ENCODE measurements at places on chromosomes 7 and 10.

- DNase-seq: no peak
Measured at GRCh38 chr7:577741-578370, 58.2 kb upstream of the PDGFA start.

DNA sequence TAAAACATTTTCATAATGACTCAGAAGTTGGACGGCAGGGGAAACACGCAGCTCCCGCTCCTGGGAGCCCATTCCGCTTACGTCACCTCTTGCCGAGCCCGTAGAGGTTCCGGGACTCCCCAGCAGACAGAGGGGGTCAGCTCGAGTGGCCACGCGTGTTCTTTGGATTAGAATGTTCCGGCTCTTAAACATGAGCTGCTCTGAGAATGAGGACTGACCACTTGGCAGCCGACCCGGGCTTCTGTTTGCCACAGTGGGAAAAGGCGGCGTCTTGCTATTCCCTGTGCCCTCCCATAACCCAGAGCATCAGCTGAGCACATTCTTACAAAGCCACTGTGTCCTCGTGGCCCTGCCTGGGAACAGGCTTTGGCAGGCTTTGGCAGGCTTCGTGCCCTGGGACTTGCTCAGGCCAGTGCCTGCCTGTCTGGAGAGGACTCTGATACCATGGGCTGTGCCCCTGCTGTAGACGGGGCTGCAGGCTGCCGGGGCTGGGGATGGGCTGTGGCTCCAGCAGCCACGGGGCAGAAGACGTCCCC lies 40.1 kb downstream of the PFKP start:
- DNase-seq: no peak

DNA sequence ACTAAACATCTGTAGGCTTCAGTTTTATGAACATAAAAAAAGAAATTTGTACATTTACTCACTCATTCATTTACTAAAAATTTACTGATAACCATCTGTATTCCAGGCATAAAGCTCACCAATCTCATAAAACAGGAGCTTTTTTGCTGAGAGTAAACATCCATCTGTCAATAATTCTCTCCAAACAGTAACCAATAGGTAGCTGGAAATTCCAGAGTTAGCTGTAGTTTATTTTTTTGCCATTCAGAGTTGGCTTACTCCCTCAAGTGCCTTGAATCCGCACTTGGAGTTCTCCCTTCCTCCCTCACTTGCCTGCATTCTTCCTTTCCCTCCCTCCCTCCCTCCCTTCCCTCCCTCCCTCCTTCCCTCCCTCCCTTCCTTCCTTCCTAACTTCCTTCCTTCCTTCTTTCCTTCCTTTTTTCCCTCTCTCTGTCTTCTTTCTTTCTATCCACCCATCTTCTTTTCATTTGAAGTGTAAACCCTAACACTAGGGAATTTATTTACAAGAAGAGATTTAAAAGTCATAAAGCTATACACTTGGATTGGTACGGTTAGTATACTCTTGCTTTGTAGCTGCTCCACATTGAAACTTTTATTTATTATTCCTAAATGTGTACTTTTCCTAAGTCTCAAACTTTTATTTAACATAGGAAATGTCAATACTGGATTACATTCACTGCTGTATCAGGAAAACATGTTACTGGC lies 44.6 kb upstream of the BICC1 start:
- DNase-seq: no peak

GRCh38 chr7:148436135-148436534 lies 154.4 kb upstream of the C7orf33 start:
- no peak for DNase-seq

DNA sequence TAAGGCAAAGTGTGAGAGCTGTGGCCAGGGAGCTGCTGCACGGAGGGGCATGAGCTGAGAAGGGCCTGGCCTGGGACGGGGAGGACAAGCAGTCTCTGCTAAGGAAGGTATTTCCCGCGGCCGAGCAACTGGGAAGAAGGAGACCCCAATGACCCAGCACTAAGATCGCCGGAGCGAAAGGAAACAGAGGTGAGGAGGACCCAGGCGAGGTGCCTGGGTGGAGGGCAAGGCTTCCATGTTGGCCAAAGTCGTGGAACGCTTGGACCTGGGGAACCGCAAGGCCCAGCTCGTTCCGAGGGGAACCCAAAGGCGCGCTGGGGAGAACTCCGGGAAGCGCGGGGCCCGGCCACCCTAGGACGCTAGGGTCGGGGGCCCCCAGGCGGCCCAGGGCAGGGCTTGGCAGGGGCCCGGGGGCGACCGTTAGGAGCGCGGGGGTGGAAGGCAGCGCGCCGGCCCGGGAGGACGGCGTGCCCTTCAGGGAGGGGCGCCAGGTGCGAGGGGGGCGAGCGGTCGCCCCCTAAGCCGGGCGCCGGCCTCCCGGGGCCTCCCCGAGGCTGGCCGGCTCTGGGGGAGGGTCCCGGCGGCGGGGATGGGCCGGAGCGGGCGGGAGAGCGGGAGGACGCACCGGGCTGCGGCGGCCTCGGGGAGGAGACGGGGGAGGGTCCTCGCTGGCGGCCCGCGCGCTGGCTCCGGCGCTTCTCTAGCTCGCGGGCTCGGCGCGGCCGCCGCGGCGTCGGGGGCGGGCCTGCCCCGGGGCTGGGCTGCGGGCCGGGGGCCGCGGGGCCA lies 545 bp downstream of the GIGYF1 start:
- DNase-seq: no peak

- no peak for DNase-seq
Measured at GRCh38 chr10:28201410-28202400, 101.2 kb downstream of the MPP7 start.

- no peak for DNase-seq
Measured at GRCh38 chr7:545470-545869, 25.8 kb upstream of the PDGFA start.

DNA sequence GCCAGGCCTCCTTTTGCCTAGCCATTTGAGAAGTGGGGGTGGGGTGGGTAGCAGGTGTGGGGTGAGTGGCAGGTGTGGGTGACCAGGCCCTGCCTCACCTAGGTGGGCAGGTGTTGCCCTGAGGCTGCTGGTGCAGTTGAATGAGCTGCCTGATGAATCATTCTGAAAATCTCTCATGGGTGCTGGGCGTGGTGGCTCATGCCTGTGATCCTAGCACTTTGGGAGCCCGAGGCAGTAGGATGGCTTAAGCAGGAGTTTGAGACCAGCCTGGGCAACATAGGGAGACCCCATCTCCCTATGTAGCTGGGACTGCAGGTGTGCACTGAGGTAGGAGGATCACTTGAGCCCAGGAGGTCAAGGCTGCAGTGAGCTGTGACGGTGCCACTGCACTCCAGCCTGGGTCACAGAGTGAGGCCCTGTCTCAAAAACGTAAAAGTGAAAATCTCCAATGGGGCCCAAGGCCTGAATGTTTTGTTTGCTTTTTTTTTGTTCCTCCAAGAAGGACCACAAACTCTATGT lies 17.7 kb downstream of the TSPAN14 start:
- DNase-seq: peak; percentile 54

DNA sequence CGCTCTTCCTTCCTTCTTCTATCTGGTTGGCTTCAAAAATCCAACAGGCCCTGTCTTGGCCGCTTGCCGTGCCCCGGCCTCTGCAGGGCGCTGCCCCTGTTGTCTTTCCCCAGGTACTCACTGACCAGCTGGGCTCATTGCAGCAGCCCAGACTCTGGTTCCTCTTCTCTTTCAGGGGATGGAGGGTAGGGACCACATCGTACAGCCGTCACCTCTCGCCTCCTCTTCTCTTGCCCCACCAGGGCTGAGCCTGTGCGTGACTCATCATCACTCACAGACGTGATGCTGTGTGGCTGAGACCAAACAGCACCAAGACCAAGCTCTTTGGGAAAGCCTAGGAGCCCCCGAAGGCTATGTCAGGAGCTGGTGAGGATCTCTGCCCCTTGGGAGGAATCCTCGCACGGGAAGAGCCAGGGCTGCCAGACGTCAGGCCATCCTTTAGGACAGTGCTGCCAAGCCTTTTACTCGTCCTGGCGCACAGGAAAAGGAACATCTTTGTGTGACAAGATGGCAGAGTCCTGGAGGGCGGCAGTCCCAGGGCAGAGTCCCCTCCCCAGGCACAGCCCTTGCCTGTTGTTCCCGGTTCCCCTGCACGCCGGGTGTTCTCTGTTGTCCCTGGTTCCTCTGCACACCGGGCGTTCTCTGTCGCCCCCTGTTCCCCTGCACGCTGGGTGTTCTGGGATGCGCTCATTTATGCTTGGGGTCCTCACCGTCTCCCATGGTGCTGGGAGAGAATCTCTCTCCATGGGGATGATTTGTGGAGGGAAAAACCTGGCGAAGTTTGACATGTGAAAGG lies 188.5 kb upstream of the SHH start:
- DNase-seq: no peak

DNA sequence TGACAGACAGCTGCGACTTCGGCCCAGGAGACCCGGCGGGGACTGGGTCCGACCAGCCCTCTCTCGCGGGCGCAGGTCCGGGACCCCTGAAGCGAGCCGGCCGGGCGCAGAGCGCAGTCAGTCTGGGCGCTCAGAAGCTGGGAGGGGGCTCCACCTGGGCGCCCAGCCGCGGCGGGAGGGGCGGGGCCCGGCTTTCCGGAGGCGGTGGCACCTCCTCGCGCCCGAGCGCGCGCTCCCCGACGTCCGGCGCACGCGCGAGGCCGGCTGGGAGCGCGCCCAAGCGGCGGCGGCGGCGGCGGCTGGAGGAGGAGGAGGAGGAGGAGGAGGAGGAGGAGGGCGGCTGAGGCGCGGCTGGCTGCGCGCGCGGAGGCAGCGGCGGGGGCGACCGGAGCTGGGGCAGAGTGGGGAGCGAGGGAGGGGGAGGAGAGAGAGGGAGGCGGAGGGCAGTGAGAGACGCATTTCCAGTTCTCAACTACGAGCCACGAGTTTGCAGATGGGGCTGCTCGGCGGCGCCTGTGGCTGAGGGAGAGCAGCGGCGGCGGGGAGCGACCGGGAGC lies at the start of gene PALS2:
Gene PALS2 (plus strand): TSS at position 456 of the 557 bp plus-strand sequence. CDS start 50,216 bp downstream, outside the sequence.
- DNase-seq: peak; percentile 81

DNA sequence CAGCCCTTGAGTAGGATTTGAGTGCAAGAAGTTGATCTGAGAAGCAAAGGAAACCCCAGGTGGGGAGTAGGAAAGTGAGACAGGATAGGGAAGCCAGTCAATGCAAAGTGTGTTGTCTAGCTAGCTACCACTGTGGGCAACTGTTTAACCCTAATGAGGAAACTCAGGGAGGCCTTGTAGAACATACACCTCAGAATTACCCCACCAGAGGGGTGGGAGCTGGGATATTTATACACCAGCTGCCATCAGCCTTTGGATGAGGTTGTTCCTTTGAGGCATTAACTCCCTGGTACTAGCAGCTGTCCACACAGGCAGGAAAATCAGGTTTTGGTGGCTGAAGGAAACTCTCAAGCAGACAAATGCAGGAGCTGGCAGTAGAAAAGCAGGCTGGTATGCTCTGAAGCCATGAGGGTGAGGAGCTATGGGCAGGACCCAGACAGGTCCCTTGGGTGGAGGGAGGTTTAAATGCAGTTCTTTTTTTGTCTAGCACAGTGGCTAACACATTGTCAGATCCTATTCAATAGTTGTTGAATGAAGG lies 60.1 kb upstream of the ARID5B start:
- no peak for DNase-seq

DNA sequence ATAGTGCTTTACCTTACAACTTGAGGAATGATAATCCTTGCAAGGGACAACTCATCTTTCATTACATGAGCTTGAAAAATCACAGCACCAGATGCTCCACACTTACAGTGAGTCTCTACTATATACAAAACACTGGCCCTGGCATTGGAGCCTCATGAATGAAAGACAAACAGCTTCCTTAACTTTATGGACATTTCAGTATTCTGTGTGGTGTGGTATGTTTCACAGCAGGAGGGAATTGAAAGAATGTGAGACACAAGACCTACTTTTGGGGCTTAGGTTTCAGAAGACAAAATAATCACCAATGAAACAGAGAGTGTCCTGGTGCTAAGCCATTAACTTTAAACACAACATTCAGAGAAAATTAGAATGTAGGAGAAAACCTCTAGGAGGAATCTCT lies 1249.6 kb downstream of the XPNPEP1 start:
- DNase-seq: no peak

DNA sequence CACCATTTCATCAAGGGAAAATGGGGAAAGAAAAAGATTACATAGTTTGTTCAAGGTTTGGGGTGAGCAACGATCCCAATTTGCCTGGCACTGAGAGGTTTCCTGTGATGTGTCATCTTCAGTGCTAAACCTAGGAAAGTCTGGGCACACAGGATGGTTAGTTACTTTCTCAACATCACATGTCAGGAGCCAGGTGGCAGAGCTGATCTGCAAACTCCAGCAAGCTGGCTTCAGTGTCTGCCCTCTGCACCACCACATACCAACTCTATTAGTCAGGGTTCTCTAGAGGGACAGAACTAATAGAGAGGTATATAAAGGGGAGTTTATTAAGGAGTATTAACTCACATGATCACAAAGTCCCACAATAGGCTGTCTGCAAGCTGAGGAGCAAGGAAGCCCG lies 11.3 kb downstream of the ADAM12 start:
- DNase-seq: no peak

GRCh38 chr10:14618674-14619073 lies 156.0 kb downstream of the FAM107B start:
- DNase-seq: no peak

DNA sequence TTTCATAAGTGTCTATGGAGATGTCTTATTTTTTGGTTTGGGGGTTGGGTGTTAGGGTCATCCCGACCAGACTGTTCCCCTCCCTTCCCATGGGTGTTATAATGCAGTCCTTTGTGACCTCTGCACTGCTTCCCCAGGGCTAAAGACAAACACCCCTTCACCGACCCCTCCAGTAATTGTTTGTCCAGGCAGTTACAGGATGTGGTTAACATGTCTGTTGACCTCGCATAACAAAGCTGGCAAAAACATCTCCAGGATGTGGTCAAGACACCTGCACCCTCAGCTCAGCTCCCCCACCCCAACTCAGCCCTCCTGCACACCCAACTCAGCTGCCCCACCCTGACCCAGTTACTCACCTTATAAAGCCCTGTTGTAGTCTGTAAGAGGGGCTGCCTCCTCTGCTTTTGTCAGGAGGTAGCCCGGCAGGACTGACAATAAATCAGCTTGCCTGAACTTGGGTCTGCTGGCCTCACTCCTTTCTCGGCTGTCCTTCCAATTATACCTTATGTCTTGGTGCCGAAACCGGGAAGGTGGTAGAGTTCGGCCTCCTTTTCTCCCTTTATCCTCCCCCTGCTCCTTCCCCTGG lies 102.2 kb downstream of the ZNF92 start:
- DNase-seq: no peak

GRCh38 chr10:119162452-119163092 lies 2.9 kb downstream of the SFXN4 start:
- no peak for DNase-seq

DNA sequence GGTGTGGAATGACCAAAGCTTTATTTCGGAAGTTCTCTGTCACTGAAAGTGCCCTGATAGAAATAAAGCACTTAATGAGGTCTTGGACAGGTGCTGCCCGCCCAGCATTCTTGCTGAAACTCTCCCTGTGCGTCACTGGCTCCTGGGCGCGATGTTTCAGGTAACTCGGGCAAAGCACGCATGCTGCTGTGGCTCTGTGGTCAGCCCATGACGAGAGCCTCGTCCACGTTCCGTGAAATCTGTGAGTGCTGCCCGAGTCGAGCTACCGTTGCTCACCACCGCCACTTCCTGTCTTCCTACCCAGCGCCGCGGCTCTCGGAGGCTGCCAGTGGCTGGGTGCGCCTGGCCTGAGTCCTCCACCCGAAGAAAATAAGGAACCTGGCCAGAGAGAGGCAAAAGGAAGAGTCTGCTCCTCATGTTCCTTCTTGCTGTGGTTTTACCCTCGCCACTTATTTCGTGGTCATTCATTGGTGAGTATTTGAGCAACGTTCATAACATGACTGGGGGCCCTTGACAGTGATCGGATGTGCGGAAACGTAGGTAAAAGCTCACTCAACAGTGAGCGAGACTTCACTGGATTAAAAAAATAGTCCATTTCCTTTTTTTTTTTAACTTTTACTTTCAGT lies 95.5 kb downstream of the MAP3K8 start:
- DNase-seq: peak; percentile 61

Measured in activated naive CD4-positive, alpha-beta T cell treated with anti-CD3 and anti-CD28 coated beads, Interleukin-2, amount 50 U/mL, for 16 hours (primary cell).